ENCODE measurements at places on chromosomes 11 and 22. TPM values are rescaled to one million over a fixed set of nuclear protein-coding genes. Genes with fewer than 3 reads are reported as not detected.

Gene PHRF1
- total RNA-seq, result 20.9 TPM

Gene SYT12
- total RNA-seq, result 2.2 TPM

Gene BLID
- total RNA-seq, result 0.57 TPM

Gene IGLL1
- not detected for total RNA-seq

Gene CNGA4
- not detected for total RNA-seq

Gene ANGPTL5
- 1.9 TPM for total RNA-seq

Gene RAB30
- 21.0 TPM for total RNA-seq

Gene OR10G6
- not detected for total RNA-seq

Gene DENND5A
- total RNA-seq, result 132 TPM

Gene RTN4RL2
- total RNA-seq, result 0.73 TPM

Gene DDB1
- total RNA-seq, result 125 TPM

Gene BRSK2
- 0.16 TPM for total RNA-seq

Gene MRGPRF
- total RNA-seq, result 2.3 TPM

Gene CREB3L1
- total RNA-seq, result 8.6 TPM

Gene TENM4
- 3.4 TPM for total RNA-seq

Gene ACR
- 0.40 TPM for total RNA-seq

Gene PRDM11
- total RNA-seq, result 20.7 TPM

Gene KCNJ11
- 9.8 TPM for total RNA-seq

Gene PIH1D2
- total RNA-seq, result 2.0 TPM

Gene SGSM1
- total RNA-seq, result 8.0 TPM

Gene ADAMTS15
- total RNA-seq, result 8.5 TPM

Gene OR51B5
- total RNA-seq, result not detected

Gene FAM181B
- total RNA-seq, result 0.27 TPM

Gene KIF18A
- 0.27 TPM for total RNA-seq

Gene YPEL4
- total RNA-seq, result 0.59 TPM

Gene MMP1
- total RNA-seq, result 0.11 TPM

Gene GRK3
- 4.8 TPM for total RNA-seq

Gene LRRC10B
- 0.65 TPM for total RNA-seq

Gene NEFH
- total RNA-seq, result 0.22 TPM

Gene SLC22A25
- total RNA-seq, result not detected

Gene BIRC3
- 1.8 TPM for total RNA-seq

Gene VWCE
- 0.59 TPM for total RNA-seq

Gene P4HA3
- total RNA-seq, result 0.54 TPM

Gene SEPTIN3
- total RNA-seq, result not detected

Gene ESAM
- 50.2 TPM for total RNA-seq

Gene SCN3B
- 3.3 TPM for total RNA-seq

Gene CXCR5
- total RNA-seq, result not detected

Gene DLG2
- 9.9 TPM for total RNA-seq

Gene PHLDA2
- total RNA-seq, result 2.1 TPM

Gene ARHGAP20
- 0.19 TPM for total RNA-seq

Gene VSIG10L2
- total RNA-seq, result not detected

Gene SCARF2
- 5.2 TPM for total RNA-seq

Gene BEST1
- 1.1 TPM for total RNA-seq
